GM19239 (cell line): ENCODE measurements at places on chromosomes 4 and X.
A peak's percentile ranks its signal among the peaks of the same experiment; 100 is the strongest.

DNA sequence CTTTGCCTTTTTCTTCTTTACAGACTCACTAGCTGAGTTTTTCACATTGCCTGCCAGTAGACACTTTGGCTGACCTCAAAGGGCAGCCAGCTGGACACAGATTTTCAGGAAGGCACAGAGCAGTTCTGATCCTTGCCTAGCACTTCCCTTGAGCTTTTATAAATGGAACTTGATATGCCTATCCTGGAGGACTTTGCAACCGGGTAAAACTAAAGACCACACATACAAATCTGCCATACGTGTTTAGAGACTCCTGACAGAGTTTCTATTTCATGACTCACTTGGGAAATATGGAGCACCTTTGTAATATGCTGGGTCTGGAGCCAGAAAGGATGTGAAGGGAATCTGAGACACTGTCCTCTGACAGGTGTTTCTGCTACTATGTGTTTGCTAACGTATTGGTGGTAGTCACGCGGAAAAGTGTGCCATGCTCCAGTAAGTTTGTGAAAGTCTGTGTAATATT lies 56.7 kb upstream of the RASSF6 start:
- peak; percentile 8 for DNase-seq

DNA sequence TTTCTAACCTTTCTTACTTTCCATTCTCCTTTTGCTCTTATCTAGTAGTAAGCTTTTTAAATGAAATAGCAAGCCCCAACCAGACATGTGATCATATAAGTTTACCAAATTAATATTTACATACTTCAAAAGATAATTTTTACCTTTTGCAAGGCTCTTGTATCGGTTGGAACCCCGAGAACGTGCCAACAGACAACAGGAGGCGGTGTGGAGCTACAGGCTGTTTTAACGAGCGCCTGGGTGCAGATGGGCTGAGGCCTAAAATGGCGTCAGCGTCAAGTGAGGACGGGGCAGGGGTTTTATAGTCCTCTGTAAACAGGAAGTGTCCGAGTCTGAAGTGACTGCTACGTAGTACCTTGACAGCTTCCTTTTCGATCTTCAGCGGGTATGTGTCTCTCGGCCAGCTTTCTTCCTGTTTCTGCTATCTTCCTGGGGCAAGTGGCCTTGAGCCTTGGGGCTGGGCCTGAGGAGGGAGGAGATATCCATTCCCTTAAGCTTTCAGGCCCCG lies 342.7 kb downstream of the GALNTL6 start:
- no peak for DNase-seq

DNA sequence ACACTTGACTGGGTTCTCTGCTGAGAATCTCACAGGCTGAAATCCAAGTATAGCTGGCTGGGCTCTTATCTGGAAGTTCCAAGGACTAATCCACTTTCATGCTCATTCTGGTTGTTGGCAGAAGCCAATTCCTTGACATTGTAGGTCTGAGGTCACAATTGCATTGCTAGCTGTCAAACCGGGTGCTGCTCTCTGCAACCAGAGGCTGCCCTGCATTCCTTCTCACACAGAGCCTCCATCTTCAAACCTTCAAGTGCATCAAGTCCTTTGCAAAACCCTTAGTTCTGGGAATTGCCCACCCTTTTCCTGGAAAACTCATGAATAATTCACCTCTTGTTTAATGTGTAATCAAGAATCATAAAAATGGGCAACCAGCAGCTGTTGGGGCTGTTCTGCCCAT lies 404.2 kb downstream of the KCNIP4 start:
- DNase-seq = no peak

DNA sequence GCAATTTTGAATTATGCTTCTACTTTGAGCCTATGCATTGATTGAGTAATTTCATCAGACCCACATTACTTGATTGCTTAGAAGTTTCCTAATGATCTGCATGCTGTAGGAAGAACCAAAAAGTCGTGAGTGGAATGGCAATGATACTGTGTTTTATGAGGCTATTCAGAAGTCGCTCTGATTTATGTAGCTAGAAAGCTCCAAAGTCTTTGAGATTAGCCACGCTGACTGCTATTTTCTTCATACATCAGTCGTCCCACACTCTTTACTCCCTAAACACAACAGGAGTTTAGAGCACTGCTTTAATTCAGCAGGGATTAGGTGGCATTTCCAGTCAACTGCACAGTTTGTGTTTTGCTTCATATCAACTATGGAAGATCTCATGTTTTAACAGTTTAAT lies 4.1 kb downstream of the GRID2 start:
- no peak for DNase-seq

DNA sequence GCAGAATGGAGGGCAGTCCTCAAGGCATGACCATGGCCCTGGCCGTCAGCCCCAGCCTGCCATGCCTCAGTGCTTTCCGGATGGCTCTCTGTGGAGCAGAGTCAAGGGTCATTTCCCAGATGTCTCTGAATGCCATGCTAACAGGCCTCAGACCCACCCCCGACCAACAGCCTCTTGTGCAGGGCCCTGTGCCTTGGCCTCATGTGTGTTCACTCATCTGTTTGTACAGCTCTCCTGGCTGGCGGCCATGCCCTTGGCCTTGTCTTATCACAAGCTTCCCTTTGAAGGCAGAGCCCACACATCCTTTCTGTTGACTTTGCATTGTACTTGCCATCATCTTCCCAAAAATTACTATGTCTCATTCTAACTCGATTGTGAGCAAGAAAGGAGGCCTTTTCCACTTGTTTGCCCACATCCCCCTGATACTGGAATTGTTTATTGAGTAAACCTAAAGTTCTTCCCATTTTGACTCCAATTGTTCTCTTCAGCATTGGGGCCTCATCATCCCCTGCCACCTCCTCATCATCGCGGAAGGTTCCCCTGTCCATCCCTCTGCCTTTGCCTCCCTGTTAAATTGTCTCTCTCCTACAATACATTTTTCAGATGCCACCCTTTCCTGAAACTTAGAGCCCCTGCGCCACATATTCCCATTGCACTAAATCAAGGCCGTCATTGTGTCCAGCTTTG lies 6.3 kb downstream of the CA5B start:
- no peak for DNase-seq

DNA sequence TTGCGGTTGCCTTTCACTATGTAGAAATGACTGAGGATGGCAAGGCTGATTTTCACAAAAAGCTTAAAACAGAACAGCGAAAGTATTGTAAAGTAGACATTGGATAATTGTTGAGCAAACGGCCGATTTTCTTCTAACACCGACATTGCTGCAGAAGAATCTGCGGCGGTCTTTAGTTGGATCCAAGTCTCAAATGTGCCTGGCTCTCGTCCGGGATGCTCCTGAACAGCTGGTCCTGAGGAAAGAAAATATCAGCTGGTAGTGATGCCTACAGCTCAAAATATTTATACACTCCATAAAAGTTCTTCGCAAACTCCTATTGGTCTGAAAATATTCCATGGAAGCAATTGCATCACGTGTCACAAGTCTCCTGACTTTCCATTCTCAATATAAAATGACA lies at the start of gene ASB5:
Gene ASB5 (minus strand): TSS at position 260 of the 400 bp plus-strand sequence. CDS start 114 bp downstream, at position 146.
- DNase-seq = no peak

- DNase-seq = no peak
Observed at GRCh38 chrX:76109654-76110053, 63.2 kb upstream of the PBDC1 start.

DNA sequence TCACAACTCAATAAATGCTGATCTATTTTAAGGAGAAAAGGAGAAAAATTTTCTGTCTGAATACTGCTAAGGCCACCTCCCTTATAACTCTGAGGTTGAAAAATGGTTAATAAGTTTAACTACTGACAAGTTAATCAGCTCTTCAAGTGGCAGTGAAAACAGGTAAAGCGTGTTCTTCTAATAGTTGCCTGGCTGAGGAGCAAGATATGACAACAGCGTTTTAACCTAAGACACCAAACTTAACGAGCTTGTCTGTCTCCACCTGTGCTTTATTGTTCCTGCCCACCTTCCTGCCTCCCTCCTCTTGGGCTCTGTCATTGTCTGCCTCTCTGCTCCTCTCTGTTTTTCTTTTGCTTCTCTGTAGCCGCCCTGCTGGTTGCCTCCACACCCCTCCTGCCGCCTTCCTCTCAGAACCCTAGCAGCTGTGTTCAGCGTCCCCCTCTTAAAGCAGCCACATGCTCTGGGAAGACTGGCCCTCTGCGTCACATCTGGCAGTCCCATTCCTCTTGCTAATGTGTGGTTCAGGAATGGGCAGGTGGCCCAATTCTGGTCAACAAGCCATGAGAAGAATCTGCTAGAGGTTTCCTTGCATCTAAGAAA lies 4.3 kb upstream of the TSPAN5 start:
- no peak for DNase-seq

DNA sequence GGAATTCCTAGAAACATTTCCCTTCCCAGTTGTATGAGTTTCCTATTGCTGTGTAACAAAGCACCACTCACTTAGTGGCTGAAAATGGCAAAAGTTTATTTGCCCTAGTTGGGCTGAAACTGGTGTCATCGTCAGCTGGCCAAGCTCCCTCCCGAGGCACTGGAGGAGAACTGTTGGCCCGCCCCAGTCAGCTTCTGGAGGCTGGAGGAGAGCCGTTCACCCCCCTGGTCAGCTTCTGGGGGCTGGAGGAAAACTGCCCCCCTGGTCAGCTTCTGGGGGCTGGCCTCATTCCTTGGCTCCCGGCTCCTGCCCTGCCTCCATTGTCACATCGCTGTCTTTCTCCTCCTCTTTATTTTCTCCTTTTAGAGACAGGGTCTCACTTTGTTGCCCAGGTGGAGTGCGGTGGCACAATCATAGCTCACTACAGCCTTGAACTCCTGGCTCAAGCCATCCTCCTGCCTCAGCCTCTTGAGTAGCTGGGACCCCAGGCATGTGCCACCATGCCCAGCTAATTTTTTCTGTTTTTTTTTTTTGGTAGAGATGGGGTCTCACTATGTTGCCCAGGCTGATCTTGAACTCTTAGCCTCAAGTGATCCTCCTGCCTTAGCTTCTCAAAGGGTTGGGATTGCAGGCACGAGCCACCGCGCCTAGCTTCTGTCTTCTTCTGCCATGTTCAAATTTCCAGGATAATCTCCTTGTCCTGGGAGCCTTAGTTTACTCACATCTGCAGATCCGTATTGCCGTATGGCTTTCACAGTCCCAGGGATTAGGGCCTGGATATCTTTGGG lies 3.2 kb downstream of the RGS12 start:
- no peak for DNase-seq

- DNase-seq = no peak
Observed at GRCh38 chrX:119756926-119757635, 1.3 kb upstream of the SOWAHD start.

GRCh38 chrX:120029354-120029753 lies 48.1 kb downstream of the RHOXF2B start:
- DNase-seq = no peak

DNA sequence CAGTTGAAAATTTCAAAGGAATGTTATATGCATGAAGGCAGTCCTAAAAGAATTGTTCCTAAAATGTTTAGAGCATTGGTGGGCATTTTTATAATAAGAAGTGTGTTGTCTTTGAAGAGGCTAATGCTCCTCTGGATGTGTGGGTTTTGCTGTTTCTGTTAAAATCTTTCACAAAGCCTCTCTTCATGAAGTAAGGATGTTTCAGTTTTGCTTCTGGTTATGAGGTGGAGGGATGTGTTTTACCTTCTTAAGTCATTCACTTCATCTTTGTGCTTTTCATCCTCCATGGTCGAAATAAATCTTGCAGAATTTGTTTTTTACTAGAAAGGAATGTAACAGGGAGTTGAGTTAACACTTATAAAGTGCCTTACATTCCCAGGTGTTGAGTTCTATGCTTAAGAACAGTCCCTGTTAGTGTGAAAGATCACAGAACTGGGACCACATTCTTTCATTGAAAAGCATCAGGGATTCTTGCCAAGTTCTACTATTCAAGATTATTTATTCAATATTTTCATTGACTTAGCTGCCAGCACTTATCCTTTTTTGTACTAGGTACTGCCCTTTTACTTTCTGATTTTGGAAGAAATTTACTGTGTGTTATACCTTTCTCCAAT lies 21.1 kb downstream of the FHIP1A start:
- no peak for DNase-seq

- no peak for DNase-seq
Observed at GRCh38 chr4:159271856-159272255, 169.0 kb downstream of the RAPGEF2 start.

GRCh38 chrX:2897311-2897689 lies 31.8 kb downstream of the ARSD start:
- no peak for DNase-seq

DNA sequence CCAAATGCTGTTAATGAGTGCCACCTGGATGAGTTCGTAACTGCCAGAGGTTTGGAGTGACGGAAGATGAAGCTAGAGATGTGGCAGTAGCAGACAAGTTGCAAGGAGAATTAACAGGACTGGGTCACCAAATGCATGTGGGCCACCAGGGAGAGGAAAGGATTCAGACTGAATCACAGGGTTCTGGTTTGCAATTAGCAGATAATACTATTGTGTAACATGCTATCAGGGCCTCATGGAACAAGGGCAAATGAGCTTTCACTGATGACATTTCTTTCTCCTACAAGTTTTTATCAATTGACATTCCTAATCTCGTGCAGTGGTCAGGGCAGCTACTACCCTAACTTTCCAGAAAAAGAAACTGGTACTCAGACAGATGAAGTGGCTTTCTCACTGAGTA lies 21.4 kb downstream of the GAB3 start:
- DNase-seq = no peak
